ENCODE measurements at places on chromosomes 1 and 21. TPM values are rescaled to one million over a fixed set of nuclear protein-coding genes. Genes with fewer than 3 reads are reported as not detected.

- DNase-seq: no peak
Measured at GRCh38 chr1:167273027-167273800, 52.5 kb downstream of the POU2F1 start.

- DNase-seq: no peak
Measured at GRCh38 chr1:97721221-97721620, 199.6 kb downstream of the DPYD start.

GRCh38 chr21:44653123-44653522 is 1.3 kb downstream of the KRTAP12-4 start:
- no peak for DNase-seq

DNA sequence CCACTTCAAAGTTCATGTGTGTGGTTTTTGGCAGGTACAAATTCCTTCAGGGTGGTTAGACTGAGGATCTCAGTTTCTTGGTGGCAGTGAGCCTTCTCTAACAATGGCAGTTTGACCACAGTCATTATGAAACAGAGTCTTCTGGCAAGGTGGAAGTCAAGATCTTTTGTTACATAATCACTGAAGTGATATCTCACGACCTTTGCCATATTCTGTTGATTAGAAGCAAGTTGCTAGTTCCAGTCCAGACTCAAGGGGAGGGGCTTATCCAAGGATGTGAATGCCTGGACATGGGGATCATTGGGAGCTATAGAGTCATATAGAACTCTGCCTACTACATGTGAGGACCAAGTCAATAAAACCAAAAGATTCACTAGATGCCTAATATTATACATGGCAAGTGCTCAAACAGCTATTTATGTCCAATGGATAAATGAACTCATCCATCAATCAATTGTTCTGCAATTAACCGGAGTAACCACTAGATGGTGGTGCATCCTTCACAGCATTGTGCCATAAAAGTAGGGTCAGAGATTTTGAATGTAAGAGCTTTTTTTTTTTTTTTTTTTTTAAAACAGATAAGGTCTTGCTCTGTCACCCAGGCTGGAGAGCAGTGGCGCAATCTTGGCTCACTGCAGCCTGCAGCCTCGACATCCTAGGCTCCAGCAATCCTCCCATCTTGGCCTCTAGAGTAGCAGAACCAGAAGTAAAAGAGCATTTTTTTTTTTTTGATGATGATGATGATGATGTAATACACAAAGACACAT is 131.9 kb downstream of the CRB1 start:
- no peak for DNase-seq

- no peak for DNase-seq
Measured at GRCh38 chr1:25873120-25873519, 2.4 kb downstream of the PAQR7 start.

GRCh38 chr1:194175251-194175650 is 988.8 kb upstream of the B3GALT2 start:
- no peak for DNase-seq

DNA sequence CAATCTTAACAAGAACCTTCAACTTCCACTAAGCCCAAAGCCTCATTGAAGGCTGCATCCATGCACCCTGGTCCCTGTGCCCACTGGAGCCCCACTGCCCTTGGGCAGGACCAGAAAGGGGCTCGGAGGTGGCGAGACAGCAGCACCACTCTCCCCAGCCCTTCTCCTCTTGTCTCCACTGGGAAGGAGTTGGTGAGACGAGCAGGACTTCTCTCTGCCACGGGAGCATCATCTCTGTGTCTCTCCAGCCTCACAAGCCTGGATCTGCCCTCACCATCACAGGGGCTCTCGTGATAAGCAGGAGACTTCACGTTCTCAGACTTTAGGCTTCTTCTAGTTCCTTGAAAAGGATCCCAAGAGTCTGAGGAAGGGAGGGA is 7.2 kb upstream of the ETV3L start:
- no peak for DNase-seq

DNA sequence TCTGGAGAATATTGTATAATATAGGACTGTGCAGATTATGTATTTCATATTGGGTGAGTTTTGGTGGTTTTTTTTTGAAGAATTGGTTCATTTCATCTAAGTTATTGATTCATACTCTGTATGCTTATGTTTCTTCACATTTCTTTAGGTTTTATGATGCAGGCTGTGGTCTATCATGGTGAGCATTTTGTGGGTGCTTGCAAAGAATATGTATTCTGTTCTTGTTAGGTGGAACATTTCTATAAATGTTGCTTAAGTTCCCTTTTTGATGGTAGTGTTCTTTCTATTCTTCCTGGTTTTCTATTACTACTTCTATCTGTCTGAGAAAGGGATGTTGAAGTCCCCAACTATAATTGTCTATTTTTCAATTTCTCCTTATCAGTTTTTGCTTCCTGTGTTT is 42.6 kb downstream of the PKN2 start:
- DNase-seq: no peak

DNA sequence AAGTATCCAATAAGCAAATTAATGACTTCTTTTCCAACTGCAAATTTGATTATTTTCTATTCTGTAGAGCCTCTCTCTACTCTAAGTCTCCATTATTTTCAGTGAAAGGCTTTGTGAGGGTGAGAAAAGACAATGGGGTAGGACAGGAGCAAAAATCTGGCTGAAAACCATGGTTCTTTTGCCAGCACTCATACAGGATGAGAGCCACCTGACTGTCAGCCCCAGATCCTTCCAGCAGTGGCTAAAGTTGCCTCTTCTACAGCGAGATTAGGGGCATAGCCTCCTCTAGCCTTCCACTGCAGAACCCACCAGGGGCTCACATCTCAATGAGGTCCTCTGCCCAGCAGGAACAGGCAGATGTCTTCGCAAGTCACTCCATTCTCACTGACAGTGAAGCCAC is 23.7 kb downstream of the NMNAT2 start:
- no peak for DNase-seq

DNA sequence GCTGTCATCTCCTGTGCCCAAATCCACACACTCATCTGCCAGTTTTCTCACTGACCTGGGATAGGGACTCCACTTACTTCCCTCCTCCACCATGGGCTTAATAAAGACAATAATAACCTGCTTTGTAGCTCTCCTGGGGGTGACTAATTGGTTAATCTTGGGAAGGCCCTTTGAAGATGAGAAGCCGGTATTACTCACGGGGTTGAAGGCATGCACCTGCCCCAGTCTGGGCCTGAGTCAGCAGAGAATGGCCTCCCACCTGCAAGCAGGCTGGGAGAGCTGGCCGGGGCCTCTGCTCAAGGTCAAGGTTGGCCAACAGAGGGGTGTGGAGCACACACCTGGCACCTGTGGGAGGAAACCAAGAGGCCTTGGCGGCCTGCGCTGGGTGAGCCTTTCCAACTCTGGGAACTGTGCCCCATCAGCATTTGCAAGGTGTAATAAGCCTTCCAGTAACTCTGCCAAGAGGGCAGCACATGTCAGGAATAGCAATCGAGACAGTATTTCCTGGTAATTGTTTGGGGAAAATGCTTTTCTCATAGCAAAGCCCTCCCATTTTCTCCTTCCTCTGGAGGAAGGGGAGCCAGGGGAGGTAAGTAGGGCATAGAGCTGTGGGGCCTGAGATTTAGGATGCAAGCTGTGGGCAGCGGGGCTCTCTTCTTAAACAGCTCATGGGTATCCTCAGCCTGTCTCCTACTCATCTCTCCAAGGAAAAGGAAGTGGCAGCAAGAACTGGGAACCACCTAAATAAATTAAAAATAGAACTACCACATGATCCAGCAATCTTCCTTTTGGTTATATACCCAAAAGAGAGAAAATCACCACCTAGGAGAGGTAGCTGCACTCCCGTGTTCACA is 49.0 kb downstream of the TOMM20 start:
- no peak for DNase-seq

GRCh38 chr1:107250169-107250568 is 109.3 kb downstream of the NTNG1 start:
- DNase-seq: no peak

DNA sequence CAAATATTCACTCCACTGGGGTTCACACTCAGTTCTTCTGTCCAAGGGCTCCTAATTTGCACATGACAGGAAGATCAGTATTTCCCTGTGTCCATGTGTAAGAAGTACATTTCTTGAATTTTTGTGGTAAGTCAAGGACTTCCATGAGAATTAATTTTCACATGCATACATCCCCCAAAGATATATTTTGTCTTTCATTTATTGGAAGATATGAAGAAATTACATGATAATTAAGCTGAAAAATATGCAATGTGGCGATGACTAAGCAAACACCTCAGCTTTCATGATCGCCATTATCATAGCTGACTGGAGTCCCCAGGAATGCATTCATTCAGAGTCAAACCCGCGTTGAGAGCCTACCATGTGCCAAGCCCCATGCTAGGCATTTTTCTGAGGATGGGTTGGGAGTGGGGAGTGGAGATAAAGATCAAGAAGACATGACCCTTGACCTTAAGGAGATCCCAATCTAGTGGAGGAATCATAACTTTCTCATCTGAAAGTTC is 104.6 kb upstream of the F3 start:
- no peak for DNase-seq

GRCh38 chr21:26736449-26736848 is 108.8 kb downstream of the ADAMTS1 start:
- no peak for DNase-seq

GRCh38 chr1:36248250-36248894 is 24.1 kb downstream of the THRAP3 start:
- DNase-seq: peak; percentile 36

DNA sequence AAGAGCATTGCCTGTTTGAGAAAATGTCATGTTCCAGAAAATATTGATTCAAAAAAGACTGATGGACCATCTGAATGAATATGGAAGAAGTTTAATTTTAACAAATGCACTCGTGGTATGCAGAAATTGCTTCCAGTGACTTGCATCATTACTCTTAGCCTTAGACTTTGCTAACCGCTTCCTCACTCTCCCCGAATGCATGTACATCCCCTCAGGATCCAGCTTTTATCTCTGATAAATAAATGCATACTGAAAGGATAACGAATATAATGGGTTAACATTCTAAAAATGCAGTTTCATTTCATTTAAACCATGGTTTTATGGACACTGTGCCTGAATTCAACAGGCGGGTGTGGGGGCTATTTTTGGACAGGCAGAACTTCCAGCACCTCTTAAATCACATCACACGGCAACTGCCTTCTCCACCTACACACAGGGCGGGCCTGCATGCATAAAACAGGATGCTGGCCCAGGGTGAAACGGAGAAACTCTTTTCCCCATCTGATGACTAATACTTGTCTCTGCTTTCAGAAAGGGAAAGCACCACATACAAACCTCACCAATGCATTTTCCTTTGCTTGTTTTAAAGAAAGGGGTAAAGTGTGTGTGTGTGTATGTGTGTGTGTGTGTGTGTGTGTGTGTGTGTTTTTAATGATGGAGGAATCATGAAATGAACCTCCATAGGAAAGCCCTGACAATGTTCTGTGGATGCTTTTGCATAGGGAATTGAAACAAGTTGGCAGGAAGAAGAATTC is 48.7 kb downstream of the SPAG17 start:
- no peak for DNase-seq

Gene CRP
- total RNA-seq: not detected

Gene OR14I1
- not detected for total RNA-seq

Gene DLGAP3
- 0.84 TPM for total RNA-seq

Gene LCE1A
- not detected for total RNA-seq

Gene DIRAS3
- total RNA-seq: 0.56 TPM

Gene LDLRAD2
- total RNA-seq: not detected

Gene CSF3R
- 258 TPM for total RNA-seq

Gene FAM72B
- 0.65 TPM for total RNA-seq

Gene HOOK1
- 10.0 TPM for total RNA-seq
